Subcutaneous preadipocyte (primary cell): ENCODE measurements at places on chromosomes 3 and 15. TPM values are rescaled to one million over a fixed set of nuclear protein-coding genes. Genes with fewer than 3 reads are reported as not detected.

DUOXA2 gene
- not detected in 2 replicates for total RNA-seq

PGBD4 gene
- 1.8 and 2.2 TPM in 2 replicates for total RNA-seq

LRTM1 gene
- total RNA-seq, result not detected in 2 replicates

SEMA3B gene
- 0.59 and 0.73 TPM in 2 replicates for total RNA-seq

GOLGA8K gene
- total RNA-seq, result under 0.01 TPM in 1 of 2 replicates, not detected in the other

MB21D2 gene
- total RNA-seq, result 2.9 and 6.5 TPM in 2 replicates

CXCR6 gene
- not detected in 2 replicates for total RNA-seq

EPHA3 gene
- under 0.01 and 0.37 TPM in 2 replicates for total RNA-seq
